GM23338 (cell line): ENCODE measurements at places on chromosomes 7 and 10. TPM values are rescaled to one million over a fixed set of nuclear protein-coding genes. Genes with fewer than 3 reads are reported as not detected.

The PNLIPRP3 gene
- not detected in 2 replicates for polyA plus RNA-seq

The TFEC gene
- not detected in 2 replicates for polyA plus RNA-seq

The VSIR gene
- polyA plus RNA-seq: 0.74 TPM in 1 of 2 replicates, not detected in the other

The PRR15 gene
- 8.5 and 9.6 TPM in 2 replicates for polyA plus RNA-seq

The STOX1 gene
- polyA plus RNA-seq: 1.6 and 1.7 TPM in 2 replicates
